OCI-LY7 (cell line): ENCODE measurements at places on chromosomes 5 and 9. TPM values are rescaled to one million over a fixed set of nuclear protein-coding genes. Genes with fewer than 3 reads are reported as not detected.
A peak's percentile ranks its signal among the peaks of the same experiment; 100 is the strongest.

- DNase-seq: no peak
These were observed 128.5 kb upstream of the HMHB1 start for GRCh38 chr5:143683459-143683858.

DNA sequence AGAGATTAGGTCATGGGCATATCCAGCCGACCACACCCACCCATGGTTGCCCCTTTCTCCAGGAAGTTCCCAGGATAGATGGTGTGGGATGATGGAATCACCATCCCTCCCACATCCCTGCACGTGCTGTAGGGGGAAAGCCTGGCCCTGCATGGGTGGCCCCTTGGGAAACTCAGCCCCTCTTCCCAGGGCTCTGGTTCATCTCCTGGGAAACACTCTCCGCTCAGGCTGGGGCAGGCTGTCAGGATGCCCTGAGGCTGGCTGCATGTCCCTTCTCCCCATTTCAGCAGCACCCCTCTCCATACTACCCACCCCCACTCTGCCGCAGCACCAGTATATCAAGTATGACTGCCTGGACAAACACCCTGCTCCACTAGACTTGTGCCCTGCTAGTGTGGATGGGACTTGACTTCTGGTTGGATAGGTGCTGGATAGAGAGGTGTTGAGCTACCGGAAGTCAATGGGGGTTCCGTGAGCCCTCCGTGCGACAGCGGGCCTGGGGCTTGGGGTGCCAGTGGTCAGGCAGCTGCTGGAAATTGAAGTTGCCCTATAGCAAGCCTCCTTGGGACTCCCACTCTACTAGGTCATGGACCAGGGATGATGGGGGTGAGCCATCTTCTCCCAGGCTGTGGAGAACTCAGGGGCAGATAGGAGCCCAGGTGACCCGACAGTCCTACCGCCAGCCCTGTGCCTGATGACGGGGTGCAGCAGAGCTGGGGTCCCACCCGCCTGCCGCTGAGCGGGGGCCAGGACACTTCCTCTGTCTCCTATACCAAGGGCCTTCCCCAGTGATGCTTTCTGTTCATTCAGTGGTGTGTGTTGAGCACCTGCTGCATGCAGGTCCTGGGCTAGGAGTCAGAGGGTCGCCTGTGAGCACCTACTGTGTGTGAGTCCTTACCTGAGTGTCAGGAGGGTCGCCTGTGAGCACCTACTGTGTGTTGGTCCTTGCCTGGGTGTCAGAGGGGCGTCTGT is 69.4 kb upstream of the COL5A1 start:
- DNase-seq: no peak

DNA sequence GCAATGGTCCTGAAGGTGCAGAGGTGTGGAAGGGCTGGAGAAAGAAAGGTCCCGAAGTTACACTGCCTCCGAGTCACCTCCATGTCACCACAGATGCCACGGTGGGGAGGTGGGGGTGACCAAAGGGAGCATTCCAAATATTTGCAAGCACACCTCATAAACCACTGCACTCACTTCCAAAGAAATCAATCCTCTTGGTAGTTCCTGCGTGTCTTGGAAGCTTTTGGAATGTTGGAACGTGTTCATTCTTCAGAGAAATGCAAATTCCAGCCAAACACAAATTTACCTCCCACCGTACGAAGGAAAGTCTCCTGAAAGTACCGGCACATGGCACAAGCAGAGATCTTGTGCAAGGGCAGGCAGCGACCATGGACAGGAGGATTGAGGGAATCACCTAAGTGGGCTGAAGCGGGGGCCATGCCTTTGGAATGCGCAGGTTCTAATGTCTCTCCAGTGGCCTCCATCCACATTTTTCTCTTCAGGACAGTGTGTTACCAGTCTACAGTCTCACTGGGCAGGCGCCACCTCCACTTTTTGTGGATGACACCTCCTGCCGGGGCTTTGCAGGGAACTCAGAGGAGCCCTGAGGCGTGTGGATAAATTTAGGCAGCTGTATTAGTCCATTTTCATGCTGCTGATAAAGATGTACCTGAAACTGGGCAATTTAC is 54.0 kb downstream of the NSUN2 start:
- DNase-seq: no peak

DNA sequence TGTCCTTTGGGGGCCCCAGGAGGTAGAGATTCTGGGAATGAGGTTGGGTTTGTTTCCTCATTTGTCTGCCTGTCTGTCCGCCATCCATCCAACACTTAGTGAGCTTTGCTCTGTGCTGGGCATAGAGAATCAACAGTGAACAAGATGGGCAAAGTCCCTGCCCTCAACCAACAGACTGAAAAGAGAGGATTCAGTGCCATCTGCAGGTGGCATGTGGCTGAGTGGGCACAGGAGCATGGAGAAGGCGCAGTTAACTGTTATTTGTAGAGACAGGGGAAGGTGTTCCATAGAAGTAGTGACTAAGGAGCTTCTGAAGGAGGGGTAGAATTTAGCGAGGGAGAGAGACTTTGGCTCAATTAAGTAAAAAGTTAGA is 23.1 kb downstream of the POLR1E start:
- DNase-seq: no peak

- DNase-seq: no peak
These were observed 22.3 kb upstream of the EGFL7 start for GRCh38 chr9:136640171-136641111.

- no peak for DNase-seq
These were observed 203.3 kb upstream of the CDH9 start for GRCh38 chr5:27241564-27242257.

DNA sequence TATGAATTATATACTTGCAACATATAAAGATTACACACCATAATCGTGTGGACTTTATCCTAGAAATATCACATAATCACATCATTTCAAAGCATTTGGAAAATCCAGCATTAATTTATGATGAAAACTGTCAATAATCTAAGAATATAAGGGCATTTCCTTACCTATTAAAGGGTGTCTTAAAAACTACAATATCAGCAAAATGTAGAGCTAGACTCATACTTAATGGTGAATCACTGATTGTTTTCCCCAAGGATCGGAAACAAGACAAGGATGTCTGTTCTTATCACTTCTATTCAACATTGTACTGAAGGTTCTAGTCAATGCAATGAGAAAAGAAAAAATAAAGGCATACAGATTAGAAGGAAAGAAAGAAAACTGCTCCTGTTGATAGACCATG is 8.0 kb upstream of the SREK1 start:
- no peak for DNase-seq

GRCh38 chr9:131062969-131063368 is 33.4 kb upstream of the AIF1L start:
- DNase-seq: no peak

GRCh38 chr5:146540414-146540813 is 24.4 kb upstream of the GPR151 start:
- no peak for DNase-seq

GRCh38 chr5:95953021-95953702 is 8.5 kb downstream of the ELL2 start:
- no peak for DNase-seq

DNA sequence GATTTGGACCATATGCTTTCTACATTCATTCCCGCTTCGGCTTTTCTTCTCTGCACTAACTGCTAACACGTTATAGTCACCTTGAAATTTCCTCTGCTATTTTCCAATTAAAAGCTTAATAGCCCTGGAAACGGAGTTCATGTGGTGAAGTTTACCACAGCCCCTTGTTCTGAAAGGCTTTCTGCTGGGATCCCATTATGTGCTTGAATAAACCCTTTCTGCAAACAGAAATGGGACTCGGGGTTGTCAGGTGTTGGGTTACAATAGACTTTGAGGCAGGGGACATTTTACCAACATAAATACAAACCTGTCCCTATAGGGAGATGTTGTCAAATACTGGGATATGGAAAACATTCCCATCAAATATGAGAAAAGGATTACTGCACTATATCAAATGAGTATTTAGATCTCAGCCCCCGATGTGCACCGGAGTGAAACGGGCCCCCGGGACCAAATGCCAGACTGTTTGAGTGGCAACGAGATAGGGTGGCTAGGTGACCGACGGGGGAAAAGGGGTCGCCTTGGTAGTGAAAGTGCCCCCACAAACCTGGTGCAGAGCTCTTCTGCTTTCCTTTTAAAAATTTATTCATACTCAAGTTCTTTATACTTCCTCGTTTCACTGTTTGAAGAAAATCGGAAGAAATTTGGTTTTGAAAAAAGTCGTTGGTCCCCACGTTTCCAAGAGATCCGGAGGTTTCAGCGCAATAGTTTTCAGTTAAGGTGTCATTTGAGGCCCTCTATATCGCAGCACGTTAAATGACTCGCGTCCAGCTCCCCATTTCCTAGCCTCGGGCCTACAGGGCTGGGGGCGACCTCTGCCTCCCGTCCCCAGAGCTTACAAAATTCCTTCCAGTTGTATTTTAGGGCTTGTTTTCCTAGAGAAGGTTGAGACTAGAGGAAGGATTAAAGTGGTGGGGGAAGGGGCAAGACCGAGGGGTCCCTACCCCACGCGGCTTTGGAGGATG is 2.1 kb upstream of the DMRT3 start:
- DNase-seq: no peak

- DNase-seq: no peak
These were observed 69.9 kb upstream of the NIPAL4 start for GRCh38 chr5:157390133-157390532.

DNA sequence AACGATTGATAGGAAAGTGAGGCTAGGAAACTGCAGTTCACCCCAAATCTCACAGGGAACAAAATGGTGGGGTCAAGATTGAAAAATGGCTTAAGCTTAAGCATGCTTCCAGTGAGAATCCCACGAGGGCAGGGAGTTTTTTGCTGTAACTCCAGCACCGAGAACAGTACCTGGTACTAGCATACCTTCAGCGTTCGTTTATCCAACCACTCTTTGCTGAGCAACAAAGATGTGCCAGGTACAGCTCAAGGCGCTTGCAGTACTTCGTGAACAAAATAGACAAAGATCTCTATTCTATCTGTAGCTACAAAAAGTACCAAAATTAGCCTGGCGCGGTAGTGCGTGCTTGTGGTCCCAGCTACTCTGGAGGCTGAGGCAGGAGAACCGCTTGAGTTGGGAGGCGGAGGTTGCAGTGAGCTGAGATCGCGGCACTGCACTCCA is 778 bp upstream of the PPP6C start:
- peak; percentile 35 for DNase-seq

GRCh38 chr9:126523611-126524111 is 90.1 kb upstream of the LMX1B start:
- DNase-seq: no peak

- no peak for DNase-seq
These were observed 53.7 kb downstream of the PLAC8L1 start for GRCh38 chr5:146051678-146052077.

GRCh38 chr9:84807870-84808390 is 138.4 kb downstream of the NTRK2 start:
- DNase-seq: no peak

Gene ACOT12
- total RNA-seq: 0.27 TPM in 1 of 2 replicates, not detected in the other

Gene SH3PXD2B
- 0.10 and 0.11 TPM in 2 replicates for total RNA-seq

Gene STK32A
- not detected in 2 replicates for total RNA-seq

Gene DND1
- total RNA-seq: 2.7 and 4.5 TPM in 2 replicates

Gene PDLIM7
- total RNA-seq: 58.0 and 78.9 TPM in 2 replicates

Gene FOXD1
- total RNA-seq: 4.7 and 5.6 TPM in 2 replicates

Gene OR4F3
- total RNA-seq: not detected in 2 replicates

Gene GRXCR2
- total RNA-seq: not detected in 2 replicates
